K562 (cell line): ENCODE measurements at places on chromosomes 4 and X.

- DNase-seq: no peak
Measured at GRCh38 chr4:146381263-146381872, 140.4 kb downstream of the SLC10A7 start.

- no peak for DNase-seq
Measured at GRCh38 chr4:7532043-7532442, 97.3 kb upstream of the PSAPL1 start.

DNA sequence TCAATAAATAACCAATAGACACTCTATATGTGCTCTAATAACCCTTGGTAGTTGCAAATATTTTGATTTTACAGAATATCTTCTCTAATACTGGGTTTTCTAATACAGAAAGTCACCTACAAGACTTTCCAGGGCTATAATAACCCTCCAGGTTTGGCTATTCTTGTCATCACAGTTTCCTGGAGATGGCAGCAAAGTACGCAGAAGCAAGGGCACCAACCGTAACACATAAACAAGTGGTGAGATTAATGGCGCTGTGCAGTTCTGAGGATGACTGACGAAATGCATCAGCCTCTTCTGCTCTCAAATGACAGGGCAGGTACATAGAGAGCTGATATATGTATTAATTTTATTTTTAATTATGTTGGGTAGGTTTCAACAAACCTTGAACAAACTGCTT lies 122.4 kb downstream of the C4orf33 start:
- no peak for DNase-seq

DNA sequence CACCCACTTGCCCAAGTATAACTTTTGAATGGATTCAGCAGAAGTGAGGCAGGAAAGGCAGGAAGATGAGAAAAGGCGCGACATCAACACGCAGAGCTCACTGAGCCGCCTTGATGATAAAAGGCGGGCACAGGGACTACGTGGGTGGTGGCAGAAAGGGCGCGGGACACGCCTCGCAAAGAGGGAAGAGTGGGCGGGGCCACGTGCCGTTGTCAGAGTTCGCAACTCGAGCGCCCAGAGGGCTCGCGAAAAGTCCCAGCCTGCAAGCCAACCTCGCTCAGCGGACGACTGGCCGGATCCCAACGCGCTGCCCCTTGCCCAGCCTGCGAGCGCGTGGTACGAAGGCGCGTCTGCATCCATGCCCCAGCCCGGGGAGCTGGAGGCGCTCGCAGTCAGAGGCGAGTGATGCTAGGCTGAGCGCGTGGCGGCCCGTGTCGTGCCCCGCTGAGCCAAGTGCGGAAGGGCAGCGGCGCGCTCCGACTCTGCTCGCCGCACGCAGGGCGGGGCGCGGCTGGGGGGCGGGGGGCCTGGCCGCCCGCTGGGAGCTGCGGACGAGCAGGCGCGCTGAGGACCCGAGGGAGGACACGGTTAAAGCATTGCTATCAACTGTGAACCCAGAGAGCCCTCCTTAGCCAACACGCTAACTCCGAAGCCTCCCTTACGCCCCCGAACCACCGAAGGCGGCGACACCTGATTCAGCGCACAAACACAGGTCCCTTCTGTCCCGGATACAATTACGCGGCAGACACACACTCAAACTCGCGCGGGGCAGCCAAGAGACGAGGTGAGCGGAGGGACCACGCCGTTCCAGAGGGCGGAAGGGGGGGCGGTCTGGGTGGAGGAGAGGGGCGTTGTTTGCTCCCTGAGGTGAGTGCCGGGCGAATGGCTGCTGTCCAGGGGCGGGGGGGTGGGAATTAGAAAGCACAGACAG lies at the start of gene UGT8:
TSS of gene UGT8 (plus strand) at position 617 of the 931 bp plus-strand sequence. CDS start 24,074 bp downstream, outside the sequence.
- peak; percentile 37 for DNase-seq
